Stimulated activated CD4-positive, alpha-beta T cell treated with anti-CD3 and anti-CD28 coated beads, Interleukin-2, amount 100 ng/mL, for 4 hours (primary cell): ENCODE measurements at places on chromosomes 2 and 18.

DNA sequence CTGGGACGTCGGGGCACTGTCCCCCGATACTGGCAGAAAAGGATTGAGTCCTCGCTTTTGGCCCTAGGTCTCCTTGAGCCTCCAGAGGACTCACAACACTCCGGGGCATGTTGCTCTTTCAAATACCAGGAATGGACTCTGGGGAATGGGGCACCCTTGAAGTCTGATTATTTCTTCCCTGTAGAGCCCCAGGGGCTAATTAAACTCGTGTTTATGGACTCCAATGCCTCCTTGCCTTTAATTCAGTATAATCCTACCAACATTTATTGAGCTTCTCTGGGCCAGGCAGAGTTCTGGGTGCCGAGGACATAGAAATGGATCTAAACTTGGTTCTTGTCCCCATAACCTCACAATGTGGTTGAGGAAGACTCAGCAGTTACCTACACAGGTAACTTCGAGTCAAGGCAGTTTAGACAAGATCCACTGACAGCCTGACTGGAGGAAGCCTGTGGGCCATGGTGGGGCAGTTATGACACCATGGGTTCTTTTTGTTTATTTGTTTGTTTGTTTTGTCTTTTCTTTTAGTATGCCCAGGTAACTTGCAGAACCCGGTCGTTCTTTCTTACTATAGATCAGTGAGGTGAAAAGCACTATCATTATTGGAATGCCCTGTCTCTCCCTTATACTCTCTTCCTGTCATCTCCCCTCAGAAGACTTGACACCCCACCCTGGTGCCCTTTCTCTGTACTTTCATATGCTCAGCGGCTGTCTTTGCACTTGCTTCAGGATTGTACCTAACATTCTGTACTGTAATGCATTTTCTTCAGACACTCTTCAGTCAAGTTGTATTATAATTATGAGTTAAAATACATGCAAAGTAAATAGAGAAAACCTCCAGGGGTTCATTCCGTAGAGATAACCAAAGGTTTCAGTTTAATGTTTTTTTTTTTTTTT lies 3.2 kb downstream of the CFLAR start:
- no peak for DNase-seq

- no peak for DNase-seq
Observed at GRCh38 chr2:112010751-112011150, 44.3 kb upstream of the TMEM87B start.

GRCh38 chr18:2672872-2673271 lies 17.3 kb downstream of the SMCHD1 start:
- DNase-seq = no peak

- DNase-seq = no peak
Observed at GRCh38 chr18:49368876-49369440, 91.5 kb downstream of the DYM start.

- DNase-seq = no peak
Observed at GRCh38 chr2:60649721-60650120, 96.3 kb upstream of the BCL11A start.

DNA sequence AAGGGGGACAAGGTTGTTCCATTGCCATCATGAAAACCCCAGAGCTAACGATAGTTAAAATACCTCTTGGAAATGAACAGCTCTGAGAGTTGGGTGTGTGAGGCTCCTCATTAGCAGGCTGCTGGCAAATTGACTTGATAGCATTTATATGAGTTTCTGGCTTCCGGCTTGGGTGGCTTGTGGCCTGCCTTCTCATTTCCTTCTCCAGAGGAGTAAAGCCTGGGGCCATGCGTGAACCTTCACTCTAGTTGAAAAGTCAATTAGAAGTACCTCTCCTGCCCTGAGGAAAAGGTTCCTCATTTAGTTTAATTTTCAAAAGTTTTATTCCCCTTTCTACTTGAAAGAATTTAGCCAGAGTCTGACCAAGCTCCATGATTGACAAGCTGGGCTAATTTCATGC lies 67.1 kb downstream of the MGAT5 start:
- DNase-seq = peak; percentile 19

- no peak for DNase-seq
Observed at GRCh38 chr2:132627536-132627935, 42.5 kb downstream of the LYPD1 start.

- DNase-seq = no peak
Observed at GRCh38 chr2:135960656-135961551, 24.5 kb downstream of the DARS1 start.

GRCh38 chr2:220081171-220081570 lies 453.7 kb downstream of the SLC4A3 start:
- no peak for DNase-seq

DNA sequence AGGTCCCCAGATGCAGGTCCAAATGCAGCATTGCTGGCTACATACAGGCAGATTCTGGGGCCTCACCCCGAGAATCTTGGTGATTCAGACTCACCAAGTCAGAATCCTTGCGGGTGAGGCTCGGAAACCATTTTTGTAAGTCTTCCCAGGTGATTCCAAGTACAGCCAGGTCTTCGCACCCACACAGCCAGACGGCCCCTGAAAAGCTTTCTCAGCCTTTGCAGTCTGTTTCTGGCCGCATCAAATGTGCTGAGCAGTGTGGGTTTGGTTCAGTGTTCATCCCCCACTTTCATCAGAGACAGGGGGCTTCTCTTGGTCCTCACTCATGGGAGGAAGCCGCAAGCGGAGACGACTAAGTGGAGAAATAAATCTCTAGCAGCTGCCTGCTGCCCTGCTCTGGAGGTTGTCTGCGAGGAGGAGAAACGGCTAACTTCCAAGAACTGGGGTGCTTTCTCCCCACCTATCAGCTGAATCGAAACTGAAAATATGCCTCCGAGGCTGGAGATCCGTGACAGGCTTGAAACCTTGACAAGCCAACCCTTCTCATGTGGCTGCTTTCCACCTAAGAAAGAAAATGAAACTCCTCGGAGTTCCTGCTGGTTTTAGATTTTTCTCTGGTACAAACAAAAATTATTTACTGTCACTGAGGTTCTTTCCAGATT lies 8.9 kb upstream of the TMEM185B start:
- DNase-seq = peak; percentile 76

DNA sequence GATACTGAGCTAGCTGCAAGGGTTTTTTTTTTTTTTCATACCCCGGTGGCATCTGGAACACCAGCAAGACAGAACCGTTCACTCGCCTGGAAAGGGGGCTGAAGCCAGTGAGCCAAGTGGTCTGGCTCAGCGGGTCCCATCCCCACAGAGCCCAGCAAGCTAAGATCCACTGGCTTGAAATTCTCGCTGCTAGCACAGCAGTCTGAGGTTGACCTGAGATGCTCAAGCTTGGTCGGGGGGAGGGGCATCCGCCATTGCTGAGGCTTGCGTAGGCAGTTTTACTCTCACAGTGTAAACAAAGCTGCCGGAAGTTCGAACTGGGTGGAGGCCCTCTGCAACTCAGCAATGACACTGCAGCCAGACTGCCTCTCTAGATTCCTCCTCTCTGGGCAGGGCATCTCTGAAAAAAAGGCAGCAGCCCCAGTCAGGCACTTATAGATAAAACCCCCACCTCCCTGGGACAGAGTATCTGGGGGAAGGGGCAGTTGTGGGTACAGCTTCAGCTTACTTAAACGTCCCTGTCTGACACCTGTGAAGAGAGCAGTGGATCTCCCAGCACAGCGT lies 5.1 kb upstream of the MIB1 start:
- DNase-seq = peak; percentile 13

GRCh38 chr2:135004005-135004746 lies 43.1 kb downstream of the MAP3K19 start:
- peak; percentile 66 for DNase-seq

- DNase-seq = no peak
Observed at GRCh38 chr18:43043626-43044025, 71.9 kb downstream of the RIT2 start.

GRCh38 chr2:239833269-239834109 lies 191.7 kb downstream of the NDUFA10 start:
- DNase-seq = no peak

DNA sequence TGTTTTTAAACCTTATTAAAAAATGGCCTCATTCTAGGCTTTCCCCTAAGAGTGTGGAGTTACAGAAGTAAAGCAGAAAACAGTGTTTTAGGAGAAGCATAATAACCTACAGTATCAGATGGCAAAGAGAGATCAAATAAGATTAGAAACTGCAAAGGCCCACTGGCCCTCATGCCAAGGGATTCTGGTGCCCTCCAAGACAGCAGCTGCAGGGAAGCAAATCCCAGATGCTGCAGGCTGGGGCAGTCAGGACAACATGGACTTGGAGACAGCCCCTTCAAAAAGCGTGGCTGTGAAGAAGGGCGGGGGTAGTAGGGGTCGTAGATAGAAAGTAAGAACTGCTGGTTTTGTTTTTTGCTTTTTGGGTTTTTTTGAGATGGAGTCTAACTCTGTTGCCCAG lies 28.3 kb upstream of the EPG5 start:
- no peak for DNase-seq

- DNase-seq = no peak
Observed at GRCh38 chr2:239292531-239292930, 108.3 kb downstream of the HDAC4 start.

GRCh38 chr18:56789004-56789888 lies 138.1 kb downstream of the WDR7 start:
- DNase-seq = no peak

GRCh38 chr2:170282851-170283250 lies 104.9 kb downstream of the MYO3B start:
- DNase-seq = no peak

DNA sequence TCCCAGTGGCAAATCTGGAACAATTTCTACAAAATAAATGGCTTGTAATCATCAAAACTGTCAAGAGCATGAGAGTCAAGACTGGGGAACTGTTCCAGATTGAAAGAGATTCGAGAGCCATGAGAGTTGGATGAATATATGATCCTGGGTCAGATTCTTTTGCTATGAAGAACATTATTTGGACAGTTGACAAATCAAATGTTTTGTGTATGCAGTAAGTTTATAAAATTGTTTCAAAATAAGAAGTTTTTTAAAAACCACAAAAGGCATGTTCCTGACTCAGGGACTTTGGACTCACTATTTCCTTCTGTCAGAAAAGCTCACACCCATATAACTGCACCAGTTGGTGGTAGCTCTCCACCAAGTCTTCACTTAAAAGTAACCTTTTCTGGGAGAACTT lies 38.5 kb downstream of the ROCK2 start:
- no peak for DNase-seq

DNA sequence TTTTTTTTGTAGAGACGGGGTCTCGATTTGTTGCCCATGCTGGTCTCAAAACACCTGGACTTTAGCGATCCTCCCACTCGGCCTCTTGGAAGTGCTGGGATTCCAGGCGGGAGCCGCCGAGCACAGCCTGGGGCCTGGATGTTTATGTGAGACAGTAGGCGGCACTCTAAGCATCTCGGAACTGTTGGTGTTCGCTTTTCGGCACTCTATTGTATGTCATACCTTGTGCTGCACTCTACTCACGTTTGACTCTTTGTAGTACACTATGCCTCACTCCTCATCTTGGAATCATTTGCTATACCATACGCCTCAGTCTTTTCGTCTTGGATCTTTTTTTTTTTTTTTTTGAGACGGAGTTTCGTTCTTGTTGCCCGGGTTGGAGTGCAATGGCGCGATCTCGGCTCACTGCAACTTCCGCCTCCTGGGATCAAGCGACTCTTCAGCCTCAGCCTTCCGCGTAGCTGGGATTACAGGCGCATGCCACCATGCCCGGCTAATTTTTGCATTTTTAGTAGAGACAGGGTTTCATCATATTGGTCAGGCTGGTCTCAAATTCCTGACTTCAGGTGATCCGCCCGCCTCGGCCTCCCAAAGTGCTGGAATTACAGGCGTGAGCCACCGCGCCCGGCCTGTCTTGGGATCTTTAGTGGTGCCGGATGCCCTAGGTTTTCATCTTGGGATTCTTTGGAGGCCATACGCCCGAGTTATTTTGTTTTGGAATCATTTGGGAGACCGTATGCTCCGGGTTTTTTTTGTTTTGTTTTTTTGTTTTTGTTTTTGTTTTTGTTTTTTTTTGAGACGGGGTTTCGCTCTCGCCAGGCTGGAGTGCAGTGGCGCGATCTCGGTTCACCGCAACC lies 24.2 kb upstream of the ZDBF2 start:
- DNase-seq = no peak

GRCh38 chr2:216905649-216906329 lies 45.9 kb upstream of the TNP1 start:
- DNase-seq = no peak

DNA sequence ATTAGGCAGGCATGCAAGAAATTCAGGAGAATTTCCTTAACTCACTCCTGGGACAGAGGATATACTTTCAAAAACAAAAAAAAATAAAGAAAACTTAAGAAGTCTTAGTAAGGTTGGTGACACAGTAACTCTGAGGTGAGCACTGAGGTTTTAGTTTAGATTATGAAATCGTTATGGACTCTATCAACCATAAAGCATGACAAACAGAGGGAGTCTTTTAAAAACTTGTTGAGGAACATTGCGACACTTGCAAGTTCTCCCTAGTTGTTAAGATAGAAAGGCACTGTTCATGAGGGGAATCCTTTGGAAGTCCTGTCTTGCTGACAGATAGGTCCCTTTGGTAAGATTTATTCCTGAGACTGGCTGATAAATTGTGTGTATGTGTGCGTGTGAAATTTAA lies 194.3 kb upstream of the ERBB4 start:
- DNase-seq = no peak

GRCh38 chr2:188322569-188323551 lies 31.2 kb downstream of the GULP1 start:
- no peak for DNase-seq

- DNase-seq = no peak
Observed at GRCh38 chr2:240480834-240481623, 45.6 kb downstream of the GPC1 start.

GRCh38 chr2:129011466-129012061 lies 692.9 kb upstream of the HS6ST1 start:
- DNase-seq = no peak

DNA sequence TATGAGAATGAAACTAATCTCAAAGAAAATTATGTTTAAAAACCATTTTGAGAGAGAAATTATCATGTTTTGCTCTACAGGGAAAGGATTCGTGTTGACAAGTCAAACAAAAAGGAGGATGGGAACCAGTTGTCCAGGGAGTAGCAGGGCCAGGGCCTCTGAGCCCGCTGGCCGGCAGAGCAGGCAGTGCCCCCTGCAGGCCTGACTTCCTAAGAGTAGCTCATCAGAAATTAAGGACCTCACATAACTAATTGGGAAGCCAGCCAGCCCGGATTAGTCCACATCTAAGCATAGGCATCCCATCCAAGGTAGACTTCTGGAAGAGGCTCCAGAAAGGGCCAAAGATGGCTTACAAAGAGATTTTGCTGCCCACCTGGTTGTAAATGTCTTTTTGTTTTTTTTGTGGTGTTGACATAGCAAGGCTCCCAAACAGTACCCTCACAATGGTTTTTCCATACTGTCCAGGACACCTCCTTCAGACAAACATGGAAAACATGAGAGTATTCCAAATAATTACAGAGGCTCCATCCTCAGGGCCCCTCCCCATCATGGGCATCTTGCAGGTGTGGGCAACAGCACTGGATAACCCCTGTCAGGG lies 241.2 kb upstream of the TANK start:
- peak; percentile 4 for DNase-seq

- no peak for DNase-seq
Observed at GRCh38 chr18:46461993-46462392, 195.0 kb downstream of the LOXHD1 start.
